Activated CD4-positive, alpha-beta memory T cell treated with anti-CD3 and anti-CD28 coated beads, Interleukin-2, amount 10 ng/mL, durations not matched to agents 7 days and 5 days (primary cell): ENCODE measurements at places on chromosomes 5 and 9.

DNA sequence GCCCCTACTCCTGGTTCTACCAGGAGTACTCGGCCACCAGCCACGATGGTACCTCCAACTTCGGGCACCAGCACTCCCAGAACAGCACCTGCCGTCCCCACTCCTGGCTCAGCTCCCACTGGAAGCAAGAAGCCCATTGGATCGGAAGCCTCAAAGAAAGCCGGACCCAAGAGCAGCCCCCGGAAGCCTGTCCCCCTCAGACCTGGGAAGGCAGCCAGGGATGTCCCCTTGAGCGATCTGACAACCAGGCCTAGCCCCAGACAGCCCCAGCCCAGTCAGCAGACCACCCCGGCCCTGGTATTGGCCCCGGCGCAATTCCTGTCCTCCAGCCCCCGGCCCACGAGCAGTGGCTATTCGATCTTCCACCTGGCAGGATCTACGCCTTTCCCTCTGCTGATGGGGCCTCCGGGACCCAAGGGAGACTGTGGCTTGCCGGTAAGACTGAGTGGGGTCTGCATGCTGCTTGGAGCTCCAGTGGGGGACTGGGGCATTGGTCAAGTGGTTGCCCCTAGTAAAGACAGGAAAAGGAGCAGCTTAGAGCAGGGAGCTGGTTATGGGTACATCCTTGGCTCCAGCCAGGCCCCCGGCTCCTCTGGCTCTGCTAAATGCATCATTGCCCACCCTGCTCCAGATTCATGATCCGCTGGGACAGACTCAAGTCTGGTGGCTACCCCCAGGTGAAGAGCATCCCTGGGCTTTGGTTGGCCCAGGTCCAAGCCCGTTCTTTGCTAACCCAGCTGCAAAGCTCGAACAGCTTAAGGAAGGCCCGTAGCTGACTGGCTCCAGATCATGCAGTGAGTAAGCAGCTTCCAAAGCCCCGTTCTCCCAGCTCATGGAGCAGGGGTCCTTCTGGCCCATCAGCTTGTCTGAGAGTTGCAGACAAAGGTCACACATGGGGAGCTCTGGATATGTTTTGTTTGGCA lies 14.0 kb downstream of the COL27A1 start:
- H3K4me1 ChIP-seq = no peaks in the 10 kb centered on the region
- no peak for DNase-seq
- H3K27ac ChIP-seq = no peak overlapping the region
- no peaks in the 10 kb centered on the region for H3K27me3 ChIP-seq

DNA sequence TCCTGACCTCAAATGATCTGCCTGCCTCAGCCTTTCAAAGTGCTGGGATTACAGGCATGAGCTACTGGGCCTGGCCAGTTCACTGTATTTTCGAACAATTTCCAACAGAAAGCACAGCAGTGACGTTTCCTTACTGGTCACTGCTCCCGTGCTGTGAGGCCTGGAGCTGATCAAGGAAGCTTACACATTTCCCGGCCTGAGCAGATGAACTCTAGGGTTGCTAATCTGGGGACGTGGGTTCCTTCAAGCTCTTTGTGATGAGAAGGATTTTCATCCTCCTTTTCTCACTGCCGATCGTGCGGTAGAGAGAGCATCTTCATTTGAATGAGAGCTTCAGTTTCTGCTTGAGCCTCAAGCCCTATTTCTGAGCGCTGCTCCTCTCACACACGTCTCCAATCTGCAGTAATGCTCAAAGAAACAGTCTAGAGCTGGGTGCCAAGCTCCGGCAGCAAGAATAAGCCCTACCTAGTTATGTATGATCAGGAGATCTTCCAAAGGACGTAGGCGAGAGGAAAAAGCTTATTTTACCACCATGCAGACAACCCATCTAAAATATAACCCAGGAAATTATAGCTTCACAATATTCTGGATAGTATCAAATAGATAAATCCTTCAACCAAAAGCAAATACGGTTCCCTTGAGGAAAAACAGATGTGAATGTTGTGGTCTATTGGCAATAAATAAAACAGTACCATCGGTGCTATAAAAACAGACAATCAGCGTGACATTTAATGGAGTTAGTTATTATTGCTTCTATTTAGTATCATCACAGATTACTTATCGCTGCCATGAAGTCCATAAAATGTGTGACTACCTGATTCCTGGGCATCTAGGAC lies 7.3 kb upstream of the SPATA24 start:
- no peak for DNase-seq
- H3K4me1 ChIP-seq = peaks cover 52% of the 10 kb centered on the region
- no peak overlapping the region for H3K27ac ChIP-seq
- no peaks in the 10 kb centered on the region for H3K27me3 ChIP-seq

DNA sequence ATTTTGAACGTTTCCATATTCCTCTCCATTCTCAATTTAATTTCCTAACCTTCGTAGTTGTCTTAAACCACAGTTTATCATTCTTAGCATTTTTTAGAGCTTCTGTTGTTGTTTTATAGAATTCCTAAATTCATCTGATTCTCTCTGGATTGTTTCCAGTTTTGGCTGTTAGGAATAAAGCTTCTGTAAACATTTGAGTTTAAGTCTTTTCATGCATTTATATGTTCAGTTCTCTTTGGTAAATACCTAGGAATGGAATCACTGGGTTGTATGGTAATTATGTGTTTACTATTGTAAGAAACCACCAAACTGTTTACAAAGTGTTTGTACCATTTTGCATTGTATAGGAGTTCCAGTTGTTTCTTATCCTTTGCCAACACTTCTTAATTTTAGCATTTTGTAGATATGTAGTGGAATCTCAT lies 29.7 kb downstream of the GPR21 start:
- no peak overlapping the region for H3K4me3 ChIP-seq
- no peak for DNase-seq
- peaks cover 13% of the 10 kb centered on the region for H3K36me3 ChIP-seq
- no peak overlapping the region for H3K27ac ChIP-seq

DNA sequence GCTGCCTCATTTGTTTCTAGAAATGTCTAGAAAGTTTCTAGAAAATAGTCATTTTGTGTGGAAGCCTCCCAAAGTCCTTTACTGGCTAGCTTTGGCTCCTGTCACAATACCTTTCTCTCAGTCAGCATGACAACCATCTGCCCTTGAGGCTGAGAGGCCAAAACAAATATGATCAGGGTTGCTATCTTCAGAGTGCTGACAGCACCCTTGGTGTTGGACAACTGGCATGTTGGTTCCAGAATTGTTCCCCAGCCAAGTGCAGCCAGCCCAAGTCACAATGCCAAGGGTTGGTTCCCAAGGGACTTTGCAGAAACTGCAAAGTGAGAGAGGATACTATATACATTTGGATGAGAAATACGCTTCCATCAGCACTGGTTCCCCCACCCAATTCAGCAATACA lies 140.9 kb upstream of the GAS1 start:
- H3K27me3 ChIP-seq = no peaks in the 10 kb centered on the region
- no peaks in the 10 kb centered on the region for H3K36me3 ChIP-seq
- no peak overlapping the region for H3K27ac ChIP-seq
- no peak for DNase-seq

DNA sequence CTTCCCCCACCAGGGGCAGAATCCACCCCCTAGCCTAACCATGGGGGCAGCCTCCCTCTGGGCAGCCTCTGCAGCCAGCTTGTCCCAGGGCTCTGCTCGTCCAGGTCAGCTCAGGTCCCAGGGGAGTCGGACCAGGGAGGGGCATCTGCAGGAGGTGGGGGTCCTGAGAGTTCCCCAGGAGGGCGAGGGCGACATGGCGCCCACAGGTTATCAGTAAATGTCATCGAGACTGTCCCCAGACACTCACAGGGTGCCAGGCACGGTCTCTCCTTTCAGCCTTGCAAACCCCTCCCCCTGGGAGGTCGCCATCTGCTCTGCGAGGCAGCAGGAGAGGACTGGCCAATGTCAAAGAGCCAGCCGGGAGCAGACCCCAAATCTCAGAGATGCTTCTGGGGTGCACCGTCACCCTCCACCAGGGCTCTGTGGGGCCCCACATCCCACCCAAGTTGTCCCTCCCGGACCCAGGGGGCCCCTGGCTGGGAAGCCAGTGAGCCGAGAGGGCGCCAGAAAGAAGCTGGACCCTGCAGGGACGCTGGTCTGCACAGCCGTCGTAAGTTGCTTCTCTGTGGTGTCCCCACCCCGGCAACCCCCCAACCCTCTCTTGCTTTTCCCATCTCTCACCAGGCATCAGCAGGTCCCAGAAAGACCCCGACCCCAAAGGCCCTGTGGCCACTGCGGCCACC lies 69.3 kb downstream of the NTNG2 start:
- no peaks in the 10 kb centered on the region for H3K36me3 ChIP-seq
- DNase-seq = no peak
- no peak overlapping the region for H3K4me3 ChIP-seq
- no peaks in the 10 kb centered on the region for H3K4me1 ChIP-seq

DNA sequence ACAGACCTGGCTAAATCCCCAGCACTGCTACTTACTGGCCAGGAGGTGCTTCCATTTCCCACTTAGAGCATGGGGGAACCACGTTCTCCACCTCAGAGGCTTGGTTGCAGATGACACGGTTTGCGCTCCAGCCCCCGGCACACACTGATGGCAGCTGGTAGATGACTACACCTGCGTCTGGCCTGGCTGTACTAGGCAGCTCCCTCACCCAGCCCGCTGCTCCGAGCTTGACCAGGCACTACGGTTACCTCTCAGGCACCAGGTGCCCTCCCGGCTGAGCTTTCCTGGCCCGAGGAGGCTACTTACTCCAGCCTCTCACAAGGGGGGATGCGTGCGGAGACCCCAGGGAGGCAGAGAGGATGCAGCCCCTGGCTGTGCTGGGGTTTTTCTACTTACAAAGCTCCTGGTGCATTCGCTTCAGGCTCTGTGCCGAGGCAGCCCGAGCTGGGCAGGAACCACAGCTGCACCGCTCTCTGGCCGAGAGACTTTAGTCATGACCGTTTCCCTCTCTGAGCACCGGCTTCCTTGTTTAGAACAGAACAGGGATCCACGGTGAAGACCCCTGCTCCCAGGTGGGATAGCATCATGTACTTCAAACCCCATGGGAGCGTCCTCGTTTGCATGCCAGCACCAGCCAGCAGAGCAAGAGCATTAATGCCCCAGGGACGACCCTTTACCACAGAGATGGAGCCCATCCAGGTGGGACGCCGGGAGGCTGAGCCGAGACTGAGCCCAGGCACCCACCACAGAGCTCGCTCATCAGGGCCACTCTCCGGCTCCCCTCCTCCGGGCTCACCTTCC lies 7.6 kb upstream of the GBGT1 start:
- H3K4me1 ChIP-seq = no peaks in the 10 kb centered on the region
- no peaks in the 10 kb centered on the region for H3K36me3 ChIP-seq
- DNase-seq = no peak
- no peak overlapping the region for H3K27ac ChIP-seq
- peaks cover 12% of the 10 kb centered on the region for H3K27me3 ChIP-seq
- no peak overlapping the region for H3K4me3 ChIP-seq
